Upper lobe of right lung (tissue), 1 donor: ENCODE measurements at places on chromosomes 4 and X.
A peak's percentile ranks its signal among the peaks of the same experiment; 100 is the strongest.

DNA sequence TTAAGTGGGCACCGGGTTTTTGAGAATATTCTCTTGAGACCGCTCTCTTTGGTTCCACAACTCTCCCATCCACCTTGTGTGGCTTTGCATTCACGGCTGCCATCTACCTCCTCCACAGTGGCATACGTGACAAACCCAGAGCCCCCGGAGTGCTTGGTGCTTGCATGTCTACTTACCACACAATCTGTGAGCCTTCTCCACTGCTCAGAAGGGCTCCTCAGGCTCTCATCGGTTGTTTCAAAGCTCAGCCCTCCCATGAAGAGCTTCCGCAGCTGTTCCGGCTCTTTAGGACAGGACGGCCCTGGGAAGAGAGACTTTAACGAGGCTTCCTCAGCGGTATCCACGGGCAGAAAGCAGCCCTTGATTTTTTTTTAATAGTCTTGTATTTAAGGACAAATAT is 167.6 kb upstream of the ANK2 start:
- DNase-seq, result no peak

DNA sequence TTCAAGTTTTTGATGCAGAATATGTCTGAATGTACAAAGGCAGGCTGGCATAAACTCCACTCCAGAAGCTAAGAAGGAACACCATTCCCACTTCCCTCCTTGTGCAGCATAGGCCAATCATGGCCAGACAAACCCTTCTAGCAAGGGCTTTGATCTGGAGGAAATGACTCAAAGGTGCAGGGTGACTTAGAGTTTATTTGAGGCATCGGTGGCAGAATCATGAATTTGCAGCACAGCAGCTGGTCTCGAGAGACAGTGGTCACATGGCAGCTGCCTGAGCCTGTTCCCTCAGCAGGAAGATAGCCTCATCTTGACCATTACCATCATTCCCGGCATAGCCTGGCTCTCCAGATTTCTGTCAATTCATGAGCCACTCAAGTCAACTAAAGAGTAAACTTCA is 154.5 kb downstream of the ATP10D start:
- no peak for DNase-seq

GRCh38 chr4:94540476-94540875 is 88.7 kb downstream of the PDLIM5 start:
- no peak for DNase-seq

DNA sequence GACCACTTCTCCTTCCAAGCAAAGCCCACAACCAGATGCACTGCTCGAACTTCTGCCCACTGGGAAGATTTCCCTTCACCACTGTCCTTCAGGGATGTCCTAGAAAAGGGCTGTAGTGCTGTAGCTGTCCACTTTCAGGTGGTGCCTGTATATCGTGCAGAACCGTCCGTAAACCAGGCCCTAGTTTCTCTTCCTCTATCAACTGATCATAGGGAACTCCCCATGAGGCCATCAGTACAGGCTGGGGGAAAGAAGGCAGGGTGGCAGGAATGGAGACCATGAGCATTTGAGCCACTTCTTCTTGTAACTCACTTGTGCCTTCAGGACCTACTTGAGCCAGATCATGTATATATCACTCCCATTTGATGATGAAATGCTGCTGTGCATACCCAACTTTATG is 57.3 kb upstream of the FAM9B start:
- DNase-seq, result no peak

GRCh38 chr4:173532725-173533511 is 2.9 kb upstream of the HAND2 start:
- no peak for DNase-seq

GRCh38 chr4:15864651-15865566 is 73.6 kb downstream of the FGFBP1 start:
- DNase-seq, result no peak

GRCh38 chr4:108851366-108851765 is 88.5 kb upstream of the ETNPPL start:
- DNase-seq, result no peak

DNA sequence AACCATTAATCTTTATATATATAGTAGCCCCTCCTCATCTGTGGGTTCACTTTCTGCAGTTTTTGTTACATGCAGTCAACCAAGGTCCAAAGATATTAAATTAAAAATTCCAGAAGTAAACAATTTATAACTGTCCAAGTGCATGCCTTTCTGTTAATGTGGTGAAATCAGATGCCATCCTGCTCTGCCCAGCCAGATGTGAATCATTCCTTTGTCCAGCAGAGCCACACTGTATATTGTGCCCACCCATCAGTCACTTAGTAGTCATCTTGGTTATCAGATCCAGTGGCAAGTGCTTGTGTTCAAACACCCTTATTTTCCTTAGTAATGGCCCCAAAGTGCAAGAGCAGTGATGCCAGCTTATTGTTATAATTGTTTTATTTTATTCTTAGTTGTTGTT is 17.2 kb upstream of the PRDM5 start:
- no peak for DNase-seq

DNA sequence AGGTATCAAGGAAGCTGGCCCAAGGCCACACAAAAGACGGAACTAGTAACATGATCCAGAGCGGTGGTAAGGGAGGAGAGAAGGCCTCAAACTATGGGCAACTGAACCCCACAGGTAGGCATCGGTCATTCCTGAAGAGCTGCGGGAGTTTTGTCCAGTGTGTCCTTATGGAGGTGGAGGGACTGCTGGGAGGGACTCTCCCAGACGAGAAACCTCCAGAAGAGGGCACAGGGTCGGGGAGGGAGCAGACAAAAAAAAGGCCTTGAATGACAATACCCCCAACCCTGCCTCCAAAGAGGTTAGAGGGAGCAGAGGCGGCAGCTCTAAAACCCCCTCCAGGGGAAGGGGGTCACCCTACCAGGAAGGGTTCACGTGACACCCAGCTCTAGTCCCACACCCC is 6.5 kb downstream of the PQBP1 start:
- no peak for DNase-seq

GRCh38 chr4:4685810-4686795 is 144.3 kb upstream of the STX18 start:
- no peak for DNase-seq

DNA sequence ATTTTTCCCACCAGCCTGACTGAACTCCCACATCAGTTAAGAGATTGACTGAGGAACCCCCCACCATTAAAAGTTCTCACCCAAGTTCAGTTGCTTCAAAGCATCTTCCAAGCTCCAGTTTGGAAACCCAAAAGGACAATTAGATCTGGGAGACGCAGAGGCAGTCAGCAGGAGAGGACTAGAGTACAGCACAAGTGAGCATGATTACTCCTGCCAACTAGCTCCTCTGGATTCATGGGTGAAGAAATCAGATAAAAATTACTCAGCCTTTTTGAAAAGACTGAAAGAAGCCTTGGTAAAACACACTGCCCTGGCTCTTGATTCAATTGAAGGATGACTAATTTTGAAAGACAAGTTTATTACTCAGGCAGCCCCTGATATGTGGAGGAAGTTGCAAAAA is 297.5 kb downstream of the ADAM29 start:
- DNase-seq, result no peak

DNA sequence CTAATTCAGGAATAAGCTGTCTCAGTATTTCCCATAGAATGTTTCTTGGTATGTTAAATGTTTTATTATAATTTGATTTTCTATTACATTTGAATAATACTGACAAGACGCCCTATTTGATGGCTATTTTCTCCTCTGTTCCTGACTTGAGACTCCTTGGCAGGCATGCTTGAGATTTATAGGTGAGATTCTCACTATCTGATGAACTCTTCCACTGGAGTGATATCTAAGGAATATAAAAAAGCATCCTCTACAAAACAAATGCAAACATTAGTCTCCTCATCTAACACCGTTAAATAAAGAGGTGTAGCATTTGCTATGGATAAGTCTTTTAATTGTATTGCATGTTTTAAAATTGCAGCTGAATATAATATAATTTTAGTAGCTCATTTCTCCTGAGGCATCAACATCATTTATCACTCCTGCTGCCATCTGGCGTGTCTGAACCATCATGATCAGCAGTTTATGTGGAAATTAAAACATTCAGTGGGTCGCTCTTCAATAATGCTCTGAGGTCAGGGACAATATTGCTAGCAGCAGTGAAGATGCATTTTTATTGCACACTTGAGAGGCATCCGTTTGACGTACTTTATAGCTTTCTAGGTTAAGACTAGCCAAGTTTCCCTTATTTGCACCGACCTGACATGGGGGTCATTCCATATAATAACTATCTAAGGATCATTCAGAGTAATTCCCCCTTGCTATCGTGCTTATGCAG is 210.4 kb upstream of the GALNTL6 start:
- DNase-seq, result no peak

- DNase-seq, result no peak
Measured at GRCh38 chr4:23956601-23957364, 66.9 kb upstream of the PPARGC1A start.

- no peak for DNase-seq
Measured at GRCh38 chr4:81682492-81682891, 210.8 kb upstream of the RASGEF1B start.

- DNase-seq, result peak; percentile 39
Measured at GRCh38 chrX:1493412-1493811, 40.7 kb upstream of the ASMTL start.

DNA sequence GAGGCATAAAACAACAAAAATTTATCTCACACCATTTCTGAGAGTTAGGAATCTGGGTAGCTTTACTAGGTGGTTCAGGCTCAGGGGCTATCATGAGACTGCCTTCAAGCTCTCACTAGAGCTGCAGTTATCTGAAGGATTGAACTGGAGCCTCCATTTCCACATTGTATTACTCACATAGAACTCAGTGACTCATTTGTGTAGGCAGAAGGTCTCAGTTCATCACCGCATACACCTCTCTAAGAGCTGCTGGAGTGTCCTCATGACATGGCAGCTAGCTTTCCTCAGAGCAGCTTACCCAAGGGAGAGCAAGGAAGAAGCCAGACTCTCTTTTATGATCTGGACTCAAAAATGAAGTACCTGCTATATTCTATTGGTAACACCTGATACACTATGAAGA is 389.2 kb downstream of the IQCM start:
- DNase-seq, result no peak

- no peak for DNase-seq
Measured at GRCh38 chr4:133555671-133556070, 406.6 kb downstream of the PCDH10 start.

DNA sequence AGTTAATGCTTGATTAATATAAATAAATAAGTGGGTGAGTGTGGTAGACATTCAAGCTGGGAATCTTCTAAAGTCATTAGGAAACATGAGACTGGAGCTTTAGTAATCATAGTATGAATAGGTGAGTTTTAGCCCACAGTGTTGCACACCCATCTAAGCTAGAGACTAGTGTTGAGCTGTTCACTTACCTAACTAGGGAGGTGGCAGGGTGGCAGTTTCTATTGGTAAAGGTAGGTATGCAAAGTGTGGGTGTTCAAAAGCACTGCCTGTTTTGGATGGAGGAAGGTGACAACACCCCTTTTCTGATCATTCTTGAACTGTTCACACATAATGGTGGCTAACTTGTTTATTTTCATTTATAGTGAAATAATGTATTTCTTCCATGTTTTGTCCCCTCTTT is 41.3 kb downstream of the PLS3 start:
- DNase-seq, result no peak

GRCh38 chrX:153587342-153587741 is 11.6 kb downstream of the CCNQ start:
- no peak for DNase-seq

GRCh38 chr4:74570095-74570494 is 125.2 kb downstream of the AREG start:
- no peak for DNase-seq

DNA sequence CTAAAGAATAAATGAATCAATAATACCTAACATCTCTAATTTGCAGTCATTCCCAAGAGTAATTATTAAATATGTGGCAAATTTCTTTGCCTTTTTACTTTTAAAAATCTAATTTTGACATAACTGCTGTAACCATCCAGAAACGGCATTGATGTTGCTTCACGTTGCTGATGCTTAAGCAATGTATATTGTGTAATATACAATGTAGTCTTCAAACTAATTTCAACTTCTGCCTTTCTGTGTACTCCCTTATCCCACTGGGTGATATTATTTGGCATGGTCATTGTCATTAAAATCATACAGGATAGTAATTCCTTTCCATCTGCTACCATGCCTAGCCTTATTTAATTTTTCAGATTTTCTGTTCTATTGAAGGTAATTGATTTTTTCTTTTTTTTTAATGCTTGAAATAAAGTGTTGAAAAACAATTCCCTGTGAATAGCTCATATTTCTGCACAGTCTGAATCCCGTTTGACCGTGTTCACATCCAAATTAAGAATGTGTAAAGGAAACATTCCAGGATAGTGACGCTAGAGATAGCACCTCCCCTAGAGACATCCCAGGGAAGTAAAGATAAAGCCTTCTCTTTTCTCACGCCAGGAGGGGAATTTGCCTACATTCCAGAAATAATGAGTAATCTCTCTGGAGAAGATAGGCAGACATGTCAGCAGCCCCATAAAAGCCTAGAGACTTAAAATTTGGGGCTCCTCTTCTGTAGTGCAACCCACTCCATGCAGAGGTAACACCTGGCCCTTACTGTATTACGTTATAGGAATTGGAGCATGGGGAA is 8.6 kb downstream of the FAM200B start:
- no peak for DNase-seq

GRCh38 chr4:3301450-3302172 is 8.8 kb downstream of the RGS12 start:
- no peak for DNase-seq

- DNase-seq, result no peak
Measured at GRCh38 chrX:39728852-39729598, 368.7 kb downstream of the BCOR start.

- no peak for DNase-seq
Measured at GRCh38 chrX:130793975-130794374, 109.0 kb downstream of the ENOX2 start.

GRCh38 chrX:10235851-10236250 is 79.1 kb downstream of the CLCN4 start:
- DNase-seq, result no peak

- DNase-seq, result no peak
Measured at GRCh38 chrX:40145923-40146261, 48.1 kb upstream of the BCOR start.
